GM12864 (cell line): ENCODE measurements at places on chromosomes 4 and X.

DNA sequence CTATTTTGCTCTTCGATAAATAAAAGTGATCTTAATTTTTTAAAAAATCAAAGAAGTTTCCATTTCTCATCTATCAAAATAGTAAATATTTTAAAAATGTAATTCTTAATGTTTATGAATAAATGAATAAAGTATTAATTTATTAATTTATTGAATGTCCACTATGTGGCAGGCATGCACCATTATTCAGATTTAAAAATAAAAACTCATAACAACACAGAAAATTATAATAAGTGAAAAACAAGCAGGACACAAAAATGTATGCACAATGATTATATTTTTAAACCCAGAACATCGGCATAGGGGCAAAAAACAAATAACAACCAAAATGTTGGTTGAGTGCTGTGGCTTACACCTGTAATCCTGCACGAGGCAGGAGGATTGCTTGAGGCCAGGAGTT lies 5.3 kb upstream of the PYURF start:
- DNase-seq, result no peak

- DNase-seq, result no peak
Measured at GRCh38 chr4:142386856-142387255, 459.2 kb downstream of the INPP4B start.

- DNase-seq, result no peak
Measured at GRCh38 chrX:2967012-2967411, 37.9 kb upstream of the ARSD start.

DNA sequence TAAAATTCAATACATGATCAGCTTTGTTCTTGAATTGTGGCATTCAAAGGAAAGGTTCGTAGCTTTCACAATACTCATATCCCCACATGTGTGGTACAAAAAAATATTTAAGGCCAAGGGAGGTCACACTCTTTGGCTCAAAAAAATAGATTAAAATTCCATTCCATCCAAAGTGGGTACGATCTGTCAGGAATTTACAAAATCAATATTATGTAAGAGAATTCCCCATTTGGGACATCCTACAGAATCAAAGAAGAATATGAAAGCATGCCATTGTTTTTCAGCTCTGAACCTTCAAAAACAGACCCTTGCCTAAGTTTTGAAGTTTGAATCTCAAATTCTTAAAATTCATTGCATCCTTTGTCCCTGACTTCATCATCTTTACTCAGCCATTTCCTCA lies 85.8 kb downstream of the MID1 start:
- no peak for DNase-seq

DNA sequence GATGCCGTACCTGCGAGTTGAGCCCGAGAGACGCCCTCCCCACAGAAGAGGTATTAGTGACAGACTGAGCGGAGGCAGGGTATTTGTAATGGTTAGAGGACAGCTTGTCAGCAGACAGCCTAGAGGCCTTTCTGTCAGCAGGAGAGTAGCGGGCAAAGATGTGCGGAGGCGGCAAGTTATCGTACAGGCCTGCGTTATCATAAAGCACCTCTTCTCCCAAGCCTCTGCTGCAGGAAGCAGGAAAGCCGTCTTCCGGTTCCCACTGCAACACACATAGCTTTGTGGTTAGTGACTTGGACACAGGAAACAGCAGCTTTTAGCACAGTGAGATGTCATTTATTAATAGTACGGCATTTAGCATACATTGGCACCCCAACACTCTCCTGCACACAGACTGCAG lies 158.3 kb downstream of the AFAP1 start:
- no peak for DNase-seq

GRCh38 chr4:16897991-16898827 lies at the start of gene LDB2:
Gene LDB2, minus strand, starts transcription at chr4:16898645.
- DNase-seq, result no peak

DNA sequence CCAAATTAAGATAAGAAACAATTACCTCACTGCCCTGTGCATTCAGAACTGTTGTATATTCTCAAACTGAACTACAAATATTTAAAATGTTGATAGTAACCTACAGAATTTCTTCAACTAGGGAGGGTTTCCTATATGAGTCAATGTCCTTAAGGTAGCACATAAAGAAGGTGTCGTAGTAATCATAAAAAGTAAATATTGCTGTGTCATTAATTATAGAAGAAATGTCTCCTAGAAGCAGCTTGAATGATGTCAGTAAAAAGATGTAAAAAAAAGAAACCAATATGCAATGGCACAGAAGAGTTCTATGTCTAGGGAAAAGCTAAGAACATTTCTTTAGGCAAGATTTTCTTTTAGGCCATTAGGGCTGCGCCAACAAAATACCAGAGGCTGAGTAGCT lies 559.6 kb upstream of the EPHA5 start:
- no peak for DNase-seq

DNA sequence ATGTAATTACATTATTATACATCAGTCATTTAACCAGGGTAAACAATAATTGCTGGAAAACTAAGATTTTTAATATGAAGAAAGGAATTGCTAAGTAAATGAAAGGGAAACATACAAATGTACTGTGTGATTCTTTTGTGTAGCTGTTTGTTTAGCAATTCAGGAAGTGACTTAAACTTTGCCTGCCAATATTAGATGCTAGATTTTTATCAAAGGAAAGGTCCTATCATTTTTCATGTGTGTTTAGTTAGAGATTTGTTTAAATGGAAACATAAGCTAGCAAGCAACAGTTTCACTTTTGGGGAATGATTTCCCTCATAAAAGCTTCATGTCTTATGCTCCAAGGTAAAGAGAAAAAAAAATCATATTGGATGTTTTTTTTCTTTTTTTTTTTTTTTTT lies 95.1 kb upstream of the LIMCH1 start:
- DNase-seq, result no peak

DNA sequence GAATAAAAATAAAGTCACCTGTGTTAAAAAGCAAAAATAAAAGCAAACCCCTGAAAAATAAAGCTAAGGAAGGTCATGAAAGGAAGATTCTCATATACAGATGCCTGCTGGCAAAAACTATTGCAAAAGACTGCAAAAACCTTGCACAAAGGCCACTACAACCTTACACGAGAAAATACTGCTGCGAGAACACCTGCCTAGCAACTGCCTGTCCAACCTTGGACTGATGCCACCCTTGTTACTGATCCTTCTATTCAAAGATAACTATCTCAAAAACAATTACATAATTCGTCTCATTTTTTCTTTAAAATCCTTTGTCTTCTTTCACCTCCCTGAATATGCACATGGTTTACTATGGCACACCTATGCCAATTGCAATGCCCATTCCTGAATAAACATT lies 49.6 kb downstream of the SLC2A9 start:
- no peak for DNase-seq

DNA sequence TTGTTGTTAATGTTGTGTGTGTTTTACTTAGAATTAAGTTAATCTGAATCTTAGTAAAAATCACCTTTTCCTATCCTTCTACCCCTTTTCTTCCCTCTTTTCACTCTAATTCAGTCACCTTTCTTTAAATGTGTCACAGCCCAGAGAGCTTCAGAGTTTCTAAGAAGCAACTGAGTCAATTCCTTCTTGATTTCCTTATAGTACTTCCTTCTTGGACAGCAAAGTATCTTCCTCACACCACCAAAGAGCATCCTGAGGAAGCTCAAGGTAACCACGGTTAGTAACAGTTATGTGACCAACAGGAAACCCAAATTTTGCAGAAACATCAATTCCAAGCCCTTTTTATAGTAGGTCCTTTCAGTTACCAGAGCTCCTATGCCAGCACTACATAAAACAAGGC lies 243.2 kb upstream of the BMP3 start:
- DNase-seq, result no peak

DNA sequence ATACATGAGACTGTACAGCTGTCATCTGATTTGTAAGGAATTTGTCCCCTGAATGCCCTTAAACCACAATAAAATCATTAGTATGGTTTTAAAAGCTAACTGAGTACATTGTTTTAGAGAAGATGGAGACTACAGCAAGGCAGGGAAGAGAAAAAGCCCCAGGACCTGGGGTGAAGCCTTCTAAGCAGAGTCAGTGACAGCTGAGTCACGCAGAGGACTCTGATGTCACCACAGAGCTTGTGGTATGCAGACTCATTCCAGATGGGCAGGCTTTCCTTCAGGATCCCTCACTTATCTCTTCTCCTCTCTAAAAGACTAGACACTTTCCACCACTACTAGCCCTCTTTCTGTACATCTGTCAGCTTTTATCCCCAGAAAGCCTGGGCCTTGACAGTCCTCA lies 97.1 kb upstream of the ATOH1 start:
- no peak for DNase-seq

DNA sequence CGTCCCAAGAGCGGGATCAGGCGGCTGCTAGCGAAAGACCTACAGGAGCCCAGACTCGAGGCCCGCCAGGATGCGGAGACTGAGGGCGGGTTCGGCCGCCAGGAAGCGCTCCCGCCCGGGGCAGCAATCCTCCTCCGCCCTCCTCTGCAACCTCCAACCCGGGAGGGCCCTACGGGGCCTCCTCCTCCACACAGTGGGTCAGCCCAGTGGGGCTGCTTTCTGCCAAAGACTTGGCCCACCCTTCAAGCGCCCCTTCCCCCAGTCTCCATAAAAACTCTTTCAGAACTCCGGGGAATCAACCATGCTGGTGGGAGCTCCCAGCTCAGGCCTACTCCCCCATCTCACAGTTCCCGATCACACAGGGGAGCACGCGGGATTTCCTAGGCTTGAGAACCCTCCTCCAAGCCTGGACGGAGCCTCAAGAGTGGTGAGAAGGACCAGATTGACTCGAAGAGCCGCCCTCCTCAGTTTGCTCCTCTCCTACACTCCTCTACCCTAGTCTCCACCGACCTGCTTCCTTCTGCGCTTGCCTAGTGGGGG lies 77.5 kb downstream of the RLIM start:
- no peak for DNase-seq

GRCh38 chrX:122934131-122934530 lies 249.9 kb upstream of the GRIA3 start:
- DNase-seq, result no peak

DNA sequence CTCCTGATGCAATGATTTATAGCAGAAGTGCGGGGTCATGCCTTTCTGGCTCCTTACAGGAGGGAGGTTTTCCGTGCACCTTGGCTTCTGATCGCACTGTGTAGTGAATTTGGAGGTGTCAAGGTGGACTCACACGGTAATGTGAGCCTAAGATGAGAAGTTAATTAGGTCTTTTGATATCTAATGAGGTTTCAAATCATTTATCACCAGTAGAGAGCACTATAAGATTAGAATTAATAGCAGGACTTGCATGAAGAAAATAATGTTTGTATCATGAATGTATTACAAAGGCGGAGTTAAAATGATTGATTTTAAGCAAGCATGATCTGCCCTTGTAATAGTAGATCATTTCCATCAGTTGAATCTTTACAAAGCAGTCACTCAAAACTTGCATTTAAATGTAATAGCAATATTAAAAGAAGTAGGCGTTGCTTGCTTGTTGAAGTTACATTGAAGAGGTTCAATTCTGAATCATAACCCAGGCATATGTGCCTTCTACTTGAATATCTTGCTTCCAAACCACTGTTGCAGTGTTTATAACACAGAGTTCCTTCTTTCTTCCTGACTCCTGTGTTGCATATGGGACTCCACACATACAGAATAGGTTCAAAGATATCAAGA lies 152.1 kb downstream of the FMR1NB start:
- DNase-seq, result no peak

DNA sequence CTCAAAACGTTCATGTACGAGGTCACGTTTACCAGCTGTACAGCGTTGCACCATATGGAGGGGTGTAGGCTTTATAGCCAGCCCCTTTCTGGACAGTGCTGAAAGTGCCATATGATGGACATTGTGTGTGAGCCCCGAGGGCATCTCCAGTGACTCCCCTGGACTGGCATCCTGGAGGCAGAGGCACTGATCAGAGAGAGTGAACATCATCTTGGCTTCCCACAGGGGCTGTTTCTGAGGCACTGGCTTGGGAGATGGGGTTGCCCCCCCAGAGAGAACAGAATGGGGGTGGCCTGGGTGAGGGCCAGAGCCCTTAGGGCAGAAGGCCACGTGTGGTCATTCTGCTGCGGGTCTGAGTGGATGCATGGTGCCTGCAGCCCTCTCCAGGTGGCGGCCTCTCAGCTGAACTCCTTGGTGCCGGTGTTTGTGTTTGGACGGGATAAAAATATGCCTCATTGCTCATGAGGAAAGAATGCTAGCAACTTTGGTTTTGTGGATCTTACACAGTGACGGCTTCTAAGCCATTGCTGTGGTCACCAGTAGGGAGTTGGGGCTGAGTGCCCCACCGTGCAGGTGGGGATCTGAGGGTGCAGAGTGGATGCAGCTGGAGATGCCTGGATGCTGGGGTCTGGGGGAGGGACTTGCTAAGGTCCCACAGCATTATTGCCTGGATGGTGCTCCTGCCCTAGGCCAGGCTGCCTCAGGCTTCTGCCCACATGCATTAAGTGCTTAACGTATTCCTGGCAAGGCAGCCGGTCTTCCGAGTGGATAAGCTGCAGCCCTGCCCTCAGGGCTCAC lies 3.4 kb downstream of the WFS1 start:
- DNase-seq, result no peak

DNA sequence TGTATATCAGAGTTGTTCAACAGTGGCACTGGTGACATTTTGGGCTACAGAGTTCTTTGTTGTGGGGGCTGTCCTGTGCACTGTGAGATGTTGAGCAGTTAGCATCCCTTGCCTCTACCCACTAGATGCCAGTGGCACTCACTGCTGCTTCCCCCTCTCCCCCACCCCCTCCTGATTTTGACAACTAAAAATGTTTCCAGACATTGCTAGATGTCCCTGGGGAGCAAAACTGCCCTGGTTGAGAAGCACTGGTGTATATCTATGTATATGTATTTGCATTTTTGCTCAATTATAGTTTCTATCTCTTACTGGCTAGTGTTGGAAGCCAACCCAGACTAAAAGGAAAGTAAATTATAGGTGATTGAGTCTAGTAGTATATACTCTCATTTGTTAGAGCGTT lies 2.4 kb downstream of the TMEM131L start:
- DNase-seq, result no peak

DNA sequence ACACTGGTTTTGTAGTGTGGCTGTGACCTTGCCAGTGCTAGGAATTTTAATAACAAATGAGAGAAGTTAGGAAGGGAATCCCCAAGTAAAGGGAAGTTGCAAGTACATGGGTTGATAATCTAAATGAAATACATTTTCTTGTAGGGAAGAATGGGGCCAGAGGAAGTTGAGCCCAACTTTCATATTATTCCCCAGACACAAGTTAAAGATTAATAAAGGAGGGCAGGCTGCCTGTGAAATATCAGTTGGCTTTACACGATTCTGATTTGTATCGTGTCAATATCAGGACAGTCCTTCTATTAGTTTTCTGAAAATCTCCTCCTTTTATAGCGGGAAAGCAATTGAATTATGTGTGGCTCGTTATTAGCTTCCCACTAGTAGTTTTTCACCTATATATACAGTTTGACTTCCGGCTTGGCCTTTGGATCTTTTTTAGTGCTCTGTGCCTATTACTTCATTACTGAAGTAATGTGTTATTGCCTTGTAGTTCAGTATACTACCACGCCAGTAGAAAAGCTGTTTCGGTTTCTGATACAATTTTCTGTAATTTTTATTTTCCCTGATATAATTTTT lies 1.7 kb downstream of the PDLIM5 start:
- DNase-seq, result no peak

- no peak for DNase-seq
Measured at GRCh38 chrX:47503151-47503550, 20.1 kb upstream of the ZNF41 start.

- DNase-seq, result no peak
Measured at GRCh38 chrX:13891377-13892140, 74.7 kb upstream of the GPM6B start.
